ENCODE measurements at places on chromosomes 7 and 10.

DNA sequence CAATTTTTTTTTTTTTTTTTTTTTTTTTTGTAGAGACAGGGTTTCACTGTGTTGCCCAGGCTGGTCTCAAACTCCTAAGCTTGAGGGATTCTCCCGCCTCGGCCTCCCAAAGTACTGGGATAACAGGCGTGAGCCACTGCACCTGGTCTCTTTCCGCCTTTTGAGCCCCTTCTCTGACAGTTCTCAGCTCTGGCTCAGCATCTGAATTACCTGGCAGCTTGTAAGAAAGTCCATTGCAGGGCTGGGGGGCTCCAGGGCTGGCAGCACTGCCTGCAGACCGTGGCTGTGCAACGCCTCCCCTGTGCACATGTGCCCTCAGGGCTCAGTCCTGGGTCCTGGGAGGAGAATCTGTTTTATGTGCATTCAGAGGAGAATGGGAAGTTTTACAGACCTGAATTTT is 37.6 kb downstream of the VWA2 start:
- DNase-seq, result no peak

DNA sequence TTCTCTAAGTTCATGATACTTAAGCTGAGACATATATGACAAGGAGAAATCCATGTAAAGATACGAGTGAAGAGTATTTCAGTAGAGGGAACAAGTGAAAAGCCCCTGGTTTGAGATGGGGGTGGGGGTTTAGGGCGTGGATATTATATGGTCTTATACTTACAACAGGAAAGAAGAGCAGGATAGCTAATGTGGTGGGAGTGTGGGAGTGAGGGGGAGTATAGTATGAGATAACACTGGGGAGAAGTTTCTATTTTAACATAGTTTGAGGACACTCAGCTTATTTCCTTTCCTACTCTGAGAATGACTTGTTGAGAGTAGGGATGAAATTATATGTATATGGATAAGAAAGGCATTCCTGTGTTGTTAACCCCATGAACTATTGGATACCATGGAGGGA is 36.5 kb downstream of the MCU start:
- no peak for DNase-seq

GRCh38 chr10:1043532-1043995 is 5.4 kb downstream of the IDI1 start:
- no peak for DNase-seq

- no peak for DNase-seq
These were observed 28.4 kb downstream of the RBM20 start for GRCh38 chr10:110672580-110672919.

DNA sequence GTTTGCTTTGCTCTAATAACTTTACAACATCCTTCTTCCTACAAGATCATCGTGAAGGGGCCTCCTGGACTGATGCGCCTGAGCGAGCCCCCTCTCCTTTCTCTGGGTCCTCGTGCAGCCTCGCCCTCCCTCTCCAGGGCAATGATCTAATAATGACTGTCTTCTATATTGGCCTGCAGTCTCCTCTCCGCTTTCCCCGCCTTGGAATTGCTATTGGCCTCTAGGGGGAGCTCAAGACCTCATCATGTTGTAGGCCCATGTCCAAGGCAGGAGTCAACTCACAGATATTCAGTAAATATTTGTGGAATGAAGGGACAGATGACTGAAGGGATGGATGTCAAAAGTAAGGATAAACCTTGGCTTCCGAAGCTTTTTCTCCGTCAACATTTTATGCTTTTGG is 1180.3 kb downstream of the TYW1 start:
- peak; percentile 73 for DNase-seq

GRCh38 chr10:118732245-118733165 is 22.3 kb downstream of the CACUL1 start:
- no peak for DNase-seq
